ENCODE measurements at places on chromosomes 2 and 18.

DNA sequence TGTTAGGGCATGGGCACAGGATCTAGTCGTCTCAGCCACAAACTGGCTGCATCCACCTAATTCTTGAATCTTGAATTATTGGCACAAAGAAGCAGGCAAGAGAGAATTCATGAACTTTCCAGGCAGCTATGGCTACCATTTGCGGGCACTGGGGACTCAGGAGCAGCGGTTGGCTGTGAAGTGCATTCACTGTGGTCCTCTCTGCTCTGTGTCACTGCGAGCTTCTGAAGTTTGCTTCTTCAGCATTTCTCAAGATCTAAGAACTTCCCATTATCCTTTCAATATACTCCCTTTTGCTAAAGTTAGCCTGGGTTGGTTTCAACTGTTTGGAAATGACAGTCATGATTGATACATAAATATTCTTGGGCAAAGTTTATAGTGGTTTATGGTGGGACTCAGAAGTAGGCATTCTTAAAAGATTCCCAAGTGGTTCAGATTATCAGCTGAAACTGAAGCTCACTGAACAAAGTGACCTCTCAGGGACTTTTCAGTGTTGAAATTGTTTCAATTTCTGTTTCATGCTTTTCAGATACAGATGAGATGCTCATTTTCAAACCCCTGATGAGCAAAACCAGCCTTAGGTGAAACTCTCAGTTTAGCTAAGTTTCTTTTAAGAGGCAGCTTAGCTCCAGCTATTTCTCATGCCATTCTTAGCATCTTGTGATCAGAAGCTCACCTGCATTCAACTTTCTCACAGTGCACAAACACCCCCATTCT is 1258.3 kb upstream of the GYPC start:
- no peak for DNase-seq

GRCh38 chr2:136389809-136390208 is 271.9 kb upstream of the CXCR4 start:
- no peak for DNase-seq

DNA sequence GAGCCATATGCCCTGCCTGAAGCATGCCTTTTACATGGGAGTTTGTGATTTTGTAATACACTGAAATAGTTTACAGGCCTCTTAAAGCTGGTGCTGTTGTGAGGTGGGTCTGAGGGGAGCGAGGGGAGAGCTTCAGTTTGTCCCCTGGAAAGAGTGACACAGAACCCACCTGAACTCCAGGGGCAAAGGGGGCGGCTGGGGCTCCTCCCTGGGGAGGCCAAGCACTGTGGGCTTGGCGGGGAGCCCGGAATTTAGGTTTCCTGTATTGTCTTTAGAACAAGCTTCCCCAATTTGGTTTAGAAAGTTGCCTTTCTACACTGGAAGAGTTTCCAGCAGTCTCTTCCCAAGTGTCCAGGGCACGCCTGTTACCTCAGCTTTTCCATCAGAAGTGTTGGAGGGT is 75.7 kb downstream of the VAPA start:
- DNase-seq: no peak

GRCh38 chr2:187003038-187003554 is 154.1 kb upstream of the ZSWIM2 start:
- DNase-seq: no peak

GRCh38 chr2:160615706-160616105 is 122.1 kb upstream of the RBMS1 start:
- DNase-seq: no peak

- DNase-seq: no peak
These were observed 16.3 kb downstream of the CNDP2 start for GRCh38 chr18:74512321-74513053.

- DNase-seq: no peak
These were observed 182.2 kb downstream of the NRP2 start for GRCh38 chr2:205864491-205864890.

DNA sequence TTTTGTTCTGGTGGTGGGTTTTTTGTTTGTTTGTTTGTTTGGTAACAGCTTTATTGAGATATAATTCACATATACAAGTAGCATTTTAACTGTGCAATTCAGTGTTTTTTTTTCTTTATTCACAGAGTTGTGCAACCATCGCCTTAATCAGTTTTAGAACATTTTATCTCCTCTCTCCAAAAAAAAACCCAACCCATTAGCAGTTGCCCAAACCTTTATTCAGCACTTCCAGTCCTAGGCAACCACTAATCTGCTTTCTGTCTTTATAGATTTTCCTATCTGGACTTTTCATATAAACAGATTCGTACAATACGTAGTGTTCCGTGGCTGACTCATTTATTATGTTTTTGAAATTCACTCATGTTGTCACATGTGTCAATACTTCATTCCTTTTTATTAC is 38.7 kb downstream of the CCDC138 start:
- DNase-seq: no peak

DNA sequence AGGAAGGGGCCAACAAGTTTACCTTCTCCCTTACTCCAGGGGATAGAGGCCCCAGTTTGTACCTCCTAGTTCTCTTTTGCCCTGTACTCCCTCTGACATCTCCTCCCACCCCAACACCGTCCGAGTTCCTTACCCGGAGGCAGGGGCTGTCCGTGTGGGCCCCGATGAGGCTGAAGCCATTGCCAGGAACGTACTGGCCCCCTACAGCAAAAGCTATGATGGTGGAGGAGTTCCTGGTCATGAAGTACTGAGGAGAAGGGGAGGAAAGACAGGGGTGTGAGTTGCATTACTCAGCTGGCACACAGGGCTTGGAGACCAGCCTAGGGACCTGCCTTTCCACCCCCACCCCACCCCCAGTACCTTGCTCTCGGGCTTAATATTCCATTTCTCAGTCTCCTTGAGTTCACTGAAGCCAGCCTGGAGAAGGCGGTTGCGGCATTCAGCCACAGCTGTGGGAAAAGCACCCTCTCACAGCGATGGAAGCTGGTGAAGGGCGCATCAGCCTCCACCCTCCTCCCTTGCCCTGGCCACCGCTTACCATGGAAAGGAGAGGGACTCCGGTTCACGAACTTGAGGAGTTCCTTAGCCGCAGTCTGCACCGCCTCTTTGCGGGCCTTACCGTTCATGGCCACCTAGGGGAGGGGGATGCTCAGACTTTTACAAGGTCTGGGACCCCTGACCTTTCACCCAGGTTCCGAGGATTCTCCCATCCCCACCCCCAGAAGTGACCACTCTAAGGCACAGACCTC is 1.0 kb downstream of the DNPEP start:
- no peak for DNase-seq

- DNase-seq: no peak
These were observed 30.6 kb upstream of the AP1S3 start for GRCh38 chr2:223868005-223868404.

All from psoas muscle (tissue), 8 donors.